ENCODE measurements at places on chromosomes 1 and 21. TPM values are rescaled to one million over a fixed set of nuclear protein-coding genes. Genes with fewer than 3 reads are reported as not detected.

The ZNF683 gene
- total RNA-seq: not detected

The SAMD11 gene
- 19.5 TPM for total RNA-seq

GRCh38 chr1:201676197-201676596, 137.3 kb downstream of the NAV1 start:
- H3K4me1 ChIP-seq: peaks cover 50% of the 10 kb centered on the region
- peak overlapping the region; percentile 89 for H3K27ac ChIP-seq
- no peaks in the 10 kb centered on the region for H3K27me3 ChIP-seq

GRCh38 chr1:108041360-108042142, 76.6 kb upstream of the VAV3 start:
- no peak overlapping the region for H3K4me3 ChIP-seq
- no peaks in the 10 kb centered on the region for H3K4me1 ChIP-seq
- no peak overlapping the region for H3K27ac ChIP-seq
- no peaks in the 10 kb centered on the region for H3K27me3 ChIP-seq

The DISC1 gene
- 16.0 TPM for total RNA-seq

The CD5L gene
- not detected for total RNA-seq

- no peak for DNase-seq
- peaks cover 49% of the 10 kb centered on the region for H3K4me1 ChIP-seq
These were observed 72.2 kb downstream of the CD46 start for GRCh38 chr1:207823880-207824566.

- no peak overlapping the region for H3K27ac ChIP-seq
- H3K27me3 ChIP-seq: no peaks in the 10 kb centered on the region
- DNase-seq: no peak
- no peaks in the 10 kb centered on the region for H3K36me3 ChIP-seq
These were observed 97.8 kb upstream of the ZC3H11B start for GRCh38 chr1:219710529-219711194.

- no peak overlapping the region for H3K4me3 ChIP-seq
- H3K4me1 ChIP-seq: peaks cover 64% of the 10 kb centered on the region
- H3K27ac ChIP-seq: no peak overlapping the region
- H3K36me3 ChIP-seq: no peaks in the 10 kb centered on the region
- no peak for DNase-seq
These were observed 22.5 kb upstream of the LUZP1 start for GRCh38 chr1:23191199-23191598.

The HIPK1 gene
- 62.5 TPM for total RNA-seq

The PCP4 gene
- total RNA-seq: not detected

The KCNA2 gene
- 0.05 TPM for total RNA-seq

- no peak overlapping the region for H3K27ac ChIP-seq
- DNase-seq: no peak
- H3K36me3 ChIP-seq: no peaks in the 10 kb centered on the region
These were observed 30.9 kb upstream of the CAMK1G start for GRCh38 chr1:209552406-209553264.

- no peak overlapping the region for H3K4me3 ChIP-seq
- peaks cover 12% of the 10 kb centered on the region for H3K4me1 ChIP-seq
- H3K36me3 ChIP-seq: no peaks in the 10 kb centered on the region
- no peak for DNase-seq
- H3K27me3 ChIP-seq: peaks cover 20% of the 10 kb centered on the region
These were observed 129.2 kb upstream of the WNT4 start for GRCh38 chr1:22271847-22272801.

- no peaks in the 10 kb centered on the region for H3K4me1 ChIP-seq
- H3K27me3 ChIP-seq: peaks cover 2% of the 10 kb centered on the region
- no peaks in the 10 kb centered on the region for H3K36me3 ChIP-seq
- H3K27ac ChIP-seq: no peak overlapping the region
- no peak overlapping the region for H3K4me3 ChIP-seq
- no peak for DNase-seq
These were observed 177.3 kb upstream of the ETV3 start for GRCh38 chr1:157315544-157315943.

The EDN2 gene
- not detected for total RNA-seq

The ZSCAN20 gene
- total RNA-seq: 5.2 TPM

- no peaks in the 10 kb centered on the region for H3K27me3 ChIP-seq
- peaks cover 21% of the 10 kb centered on the region for H3K4me1 ChIP-seq
- DNase-seq: no peak
- peak overlapping the region; percentile 2 for H3K27ac ChIP-seq
- no peak overlapping the region for H3K4me3 ChIP-seq
These were observed 40.7 kb upstream of the DHCR24 start for GRCh38 chr1:54927472-54928240.

DNA sequence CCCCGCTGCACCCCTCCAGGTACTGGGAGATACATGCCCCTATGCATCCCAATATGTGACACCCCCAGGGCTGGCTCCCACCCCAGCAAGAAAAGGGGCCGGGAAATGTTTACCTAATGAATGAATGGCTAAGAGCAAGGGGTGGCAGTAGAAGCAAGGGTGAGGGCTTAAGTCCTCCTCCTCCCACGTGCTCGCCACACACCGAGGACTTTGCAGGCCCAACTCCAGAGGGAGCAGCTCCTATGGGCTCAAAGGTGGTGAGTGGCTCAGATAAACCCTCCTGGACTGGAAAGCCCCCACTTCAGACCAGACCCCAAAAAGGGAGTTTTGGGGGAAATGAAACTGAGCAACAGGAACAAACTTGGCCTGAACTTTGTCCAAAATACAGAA, 11.4 kb downstream of the SLC45A3 start:
- no peak overlapping the region for H3K4me3 ChIP-seq
- H3K27me3 ChIP-seq: no peaks in the 10 kb centered on the region
- no peak overlapping the region for H3K27ac ChIP-seq
- DNase-seq: no peak
- peaks cover 6% of the 10 kb centered on the region for H3K4me1 ChIP-seq

DNA sequence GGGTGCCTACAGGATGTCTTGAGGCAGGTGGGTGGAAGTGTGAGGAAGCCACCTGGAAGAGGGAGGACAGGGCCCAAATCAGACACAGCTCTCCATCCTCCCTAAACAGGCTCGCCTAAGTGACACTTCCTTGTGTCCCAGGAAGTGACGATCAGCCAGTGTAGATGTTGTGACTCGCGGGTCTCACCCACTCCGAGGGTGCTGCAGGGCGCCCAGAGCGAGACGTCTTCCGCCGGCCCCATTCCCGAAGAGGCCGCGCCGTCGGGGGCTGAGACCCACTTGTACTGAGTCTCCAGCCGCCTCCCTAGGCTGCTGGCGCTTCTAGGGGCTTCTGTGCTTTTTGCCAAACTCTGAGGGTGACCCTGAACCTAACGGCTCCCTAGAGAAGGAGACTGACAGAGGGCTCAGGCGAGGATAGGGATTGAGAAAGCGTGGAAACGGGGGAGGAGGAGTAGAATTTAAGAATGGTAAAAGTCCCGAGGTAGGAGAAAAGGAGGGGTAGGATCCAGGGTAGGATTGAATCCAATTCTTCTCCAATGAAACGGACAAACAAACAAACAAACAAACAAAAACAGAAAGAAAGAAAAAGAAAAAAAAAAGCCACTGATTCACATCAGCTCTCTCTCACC, 543 bp upstream of the MARK1 start:
- peaks cover 16% of the 10 kb centered on the region for H3K4me1 ChIP-seq
- no peaks in the 10 kb centered on the region for H3K36me3 ChIP-seq
- DNase-seq: no peak
- peak overlapping the region; percentile 85 for H3K4me3 ChIP-seq

The CEP350 gene
- 42.2 TPM for total RNA-seq

GRCh38 chr1:8022395-8023286, 3.5 kb downstream of the ERRFI1 start:
- H3K27me3 ChIP-seq: no peaks in the 10 kb centered on the region
- peaks cover 84% of the 10 kb centered on the region for H3K4me1 ChIP-seq
- H3K36me3 ChIP-seq: peaks cover 13% of the 10 kb centered on the region
- H3K27ac ChIP-seq: peak overlapping the region; percentile 16
- DNase-seq: no peak
- peak overlapping the region; percentile 87 for H3K4me3 ChIP-seq

DNA sequence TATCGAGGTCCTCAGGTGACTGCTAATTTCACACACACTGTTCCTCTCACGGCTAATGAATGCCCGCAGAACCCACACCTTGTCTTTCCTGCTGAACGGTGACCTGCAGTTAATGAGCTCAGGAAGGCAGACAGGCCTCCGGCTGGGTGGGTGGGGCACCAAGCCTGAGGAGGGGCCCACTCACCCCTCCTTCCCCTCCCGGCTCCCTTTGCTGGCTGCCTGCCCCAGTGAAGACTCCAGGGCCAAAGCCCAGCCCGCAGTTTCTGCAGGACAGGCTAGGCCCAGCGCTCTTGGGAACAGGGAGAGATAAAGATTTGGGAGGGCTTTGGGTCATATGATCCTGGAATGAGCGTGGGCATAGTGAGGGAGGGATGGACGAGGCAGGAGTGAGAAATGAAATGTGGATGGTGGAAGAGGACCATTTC, 26.4 kb downstream of the FOXO6 start:
- no peak overlapping the region for H3K4me3 ChIP-seq
- H3K36me3 ChIP-seq: no peaks in the 10 kb centered on the region
- peaks cover 28% of the 10 kb centered on the region for H3K4me1 ChIP-seq
- no peak for DNase-seq
- H3K27me3 ChIP-seq: peaks cover 6% of the 10 kb centered on the region
- H3K27ac ChIP-seq: peak overlapping the region; percentile 12

- no peak within 1 kb of the TSS for H3K27ac ChIP-seq
- peaks cover 8% of the 10 kb centered on the region for H3K27me3 ChIP-seq
- H3K4me1 ChIP-seq: no peaks in the 10 kb centered on the region
- no peaks in the 10 kb centered on the region for H3K36me3 ChIP-seq
These were observed at the start of gene CLCA4 for GRCh38 chr1:86546787-86547221. CLCA4 (plus strand) TSS chr1:86547078; CDS start chr1:86547120, 42 bp downstream.

DNA sequence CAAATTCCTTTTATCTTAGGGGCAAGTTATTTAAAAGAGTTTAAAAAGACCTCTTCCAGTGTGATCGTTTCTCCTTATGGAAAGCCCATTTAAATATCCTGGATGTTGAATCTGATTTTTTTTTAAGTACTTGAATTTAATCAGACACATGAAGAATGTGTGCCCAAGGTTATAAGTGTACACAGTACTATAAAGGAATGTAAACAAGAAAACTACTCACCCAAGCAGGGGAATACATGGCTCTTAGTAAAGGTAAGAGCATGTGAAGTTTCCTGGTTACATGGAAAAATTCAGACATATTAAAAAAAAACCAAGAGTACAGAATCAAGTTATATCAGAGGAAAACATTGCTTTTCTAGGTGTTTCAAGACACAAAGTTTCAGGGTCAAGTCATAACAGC, 546.9 kb downstream of the MATN1 start:
- DNase-seq: no peak
- no peaks in the 10 kb centered on the region for H3K4me1 ChIP-seq
- H3K4me3 ChIP-seq: no peak overlapping the region
- H3K27ac ChIP-seq: no peak overlapping the region
- no peaks in the 10 kb centered on the region for H3K36me3 ChIP-seq
- H3K27me3 ChIP-seq: peaks cover 10% of the 10 kb centered on the region

The ST6GALNAC5 gene
- total RNA-seq: 2.6 TPM

The ACTL8 gene
- not detected for total RNA-seq

The KNCN gene
- not detected for total RNA-seq
